ENCODE measurements at places on chromosomes 7 and 10.

GRCh38 chr10:17116193-17116592 lies 13.4 kb downstream of the CUBN start:
- no peak for DNase-seq

DNA sequence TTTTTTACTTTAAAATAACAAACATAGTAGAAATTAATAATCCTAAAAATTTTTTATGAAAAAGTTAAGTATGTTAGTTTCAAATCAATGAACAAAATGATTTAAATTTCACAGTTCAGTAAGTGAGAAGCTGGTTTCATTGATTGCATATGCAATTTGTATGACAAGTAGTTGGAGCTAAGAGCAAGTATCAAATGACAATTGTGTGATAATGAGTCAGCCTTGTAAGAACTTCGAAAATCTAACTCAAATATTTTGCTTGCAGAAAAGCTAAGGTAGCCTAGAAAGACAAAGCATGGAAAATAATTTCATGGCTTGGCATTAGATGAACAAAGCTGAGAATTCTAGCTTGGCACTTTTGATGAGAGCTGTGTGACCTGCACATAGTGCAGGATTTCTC lies 111.5 kb downstream of the HDAC9 start:
- no peak for DNase-seq

DNA sequence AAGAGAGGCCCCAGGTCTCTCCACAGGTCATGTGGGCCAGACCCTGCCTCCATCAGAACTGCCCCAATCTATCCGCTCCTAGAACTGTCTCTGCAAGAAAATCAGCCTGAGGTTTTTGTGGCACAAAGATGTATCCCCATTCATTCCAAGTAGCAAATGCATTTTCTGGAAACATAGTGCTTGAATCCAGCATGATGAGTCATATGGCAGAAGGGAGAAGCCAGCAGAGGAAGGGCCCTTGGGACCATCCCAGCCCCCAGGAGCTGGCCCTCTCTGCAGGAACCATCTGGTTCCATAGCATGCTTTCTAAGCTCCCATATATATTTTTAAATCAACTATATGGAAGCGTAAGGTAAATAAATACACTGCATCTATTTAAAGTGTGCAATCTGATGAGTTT lies 563.2 kb downstream of the GALNT17 start:
- no peak for DNase-seq

DNA sequence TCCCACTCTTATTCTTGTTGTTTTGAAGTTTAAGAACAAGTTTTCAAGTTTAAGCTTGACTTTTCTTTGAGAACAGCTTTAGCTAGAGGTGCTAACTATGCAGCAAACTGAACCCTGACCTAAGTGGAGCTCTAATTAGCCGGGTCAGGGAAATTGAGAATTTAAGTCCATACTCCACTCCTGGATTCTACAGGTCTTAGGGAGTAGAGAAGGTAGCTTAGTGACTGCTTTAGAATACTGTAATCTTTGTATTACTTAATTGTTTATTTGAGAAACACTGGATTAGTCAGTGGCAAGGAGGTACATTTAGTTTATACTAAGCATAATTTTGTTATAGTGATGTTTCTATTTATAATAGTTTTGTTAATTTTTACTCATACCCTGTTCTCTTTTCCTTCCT lies 74.6 kb upstream of the STRIP2 start:
- no peak for DNase-seq

DNA sequence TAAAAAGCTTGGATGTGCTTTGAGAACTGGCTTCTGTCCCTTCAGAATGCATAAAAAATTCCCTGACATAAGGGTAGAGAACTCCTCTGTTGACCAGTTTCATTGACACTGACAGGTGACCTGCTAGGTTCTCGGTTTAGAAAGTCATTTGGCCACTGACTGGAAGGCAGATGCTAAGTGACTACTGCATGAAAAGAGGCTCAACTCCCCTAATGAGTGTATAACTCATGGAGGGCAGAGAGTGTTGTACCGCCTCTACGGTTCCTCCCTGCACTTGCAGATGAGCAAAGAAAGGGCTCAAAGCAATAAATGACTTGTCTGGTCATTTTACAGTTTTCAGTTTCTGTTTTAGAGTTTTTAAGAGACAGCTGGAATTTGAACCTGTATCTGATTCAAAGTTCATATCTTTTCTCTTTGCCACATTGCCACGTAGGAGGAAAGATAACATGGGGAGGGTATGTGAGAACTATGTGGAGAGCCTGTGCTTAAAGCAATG lies 2.9 kb upstream of the FGL2 start:
- DNase-seq = no peak

GRCh38 chr7:138755842-138756590 lies 41.8 kb upstream of the TMEM213 start:
- no peak for DNase-seq

DNA sequence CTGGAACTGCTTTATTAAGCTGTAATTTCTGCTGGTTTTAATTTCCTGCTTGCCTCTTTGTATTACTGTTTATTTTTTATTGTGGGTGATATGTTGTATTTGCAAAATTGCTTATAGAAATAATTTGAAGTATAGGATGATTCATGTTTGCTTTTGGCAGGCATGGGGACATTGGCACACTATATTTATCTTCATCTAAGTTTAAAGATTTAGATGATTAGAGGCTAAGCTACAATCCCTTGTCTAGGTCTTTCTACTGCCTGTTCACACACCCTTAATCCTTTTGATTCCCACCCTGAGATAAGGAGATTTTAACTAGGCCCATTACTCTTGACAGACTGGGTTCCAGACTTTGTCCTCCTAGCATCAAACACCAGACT lies 182.8 kb upstream of the KAT6B start:
- DNase-seq = no peak

DNA sequence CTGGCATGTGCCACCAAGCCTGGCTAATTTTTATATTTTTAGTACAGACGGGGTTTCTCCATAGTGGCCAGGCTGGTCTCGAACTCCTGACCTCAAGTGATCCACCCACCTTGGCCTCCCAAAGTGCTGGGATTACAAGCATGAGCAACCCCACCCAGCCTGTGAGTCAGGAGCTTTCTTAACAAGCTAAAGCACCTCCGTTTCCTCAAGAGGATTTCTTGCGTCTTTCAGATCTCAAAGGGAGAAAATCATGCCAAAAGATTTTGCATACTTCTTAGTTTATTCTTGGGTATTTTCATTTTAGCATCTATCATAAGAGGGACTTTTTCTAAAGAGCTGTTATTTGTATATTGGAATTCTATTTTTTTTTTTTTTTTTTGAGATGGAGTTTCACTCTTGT lies 47.9 kb upstream of the FOXK1 start:
- no peak for DNase-seq

DNA sequence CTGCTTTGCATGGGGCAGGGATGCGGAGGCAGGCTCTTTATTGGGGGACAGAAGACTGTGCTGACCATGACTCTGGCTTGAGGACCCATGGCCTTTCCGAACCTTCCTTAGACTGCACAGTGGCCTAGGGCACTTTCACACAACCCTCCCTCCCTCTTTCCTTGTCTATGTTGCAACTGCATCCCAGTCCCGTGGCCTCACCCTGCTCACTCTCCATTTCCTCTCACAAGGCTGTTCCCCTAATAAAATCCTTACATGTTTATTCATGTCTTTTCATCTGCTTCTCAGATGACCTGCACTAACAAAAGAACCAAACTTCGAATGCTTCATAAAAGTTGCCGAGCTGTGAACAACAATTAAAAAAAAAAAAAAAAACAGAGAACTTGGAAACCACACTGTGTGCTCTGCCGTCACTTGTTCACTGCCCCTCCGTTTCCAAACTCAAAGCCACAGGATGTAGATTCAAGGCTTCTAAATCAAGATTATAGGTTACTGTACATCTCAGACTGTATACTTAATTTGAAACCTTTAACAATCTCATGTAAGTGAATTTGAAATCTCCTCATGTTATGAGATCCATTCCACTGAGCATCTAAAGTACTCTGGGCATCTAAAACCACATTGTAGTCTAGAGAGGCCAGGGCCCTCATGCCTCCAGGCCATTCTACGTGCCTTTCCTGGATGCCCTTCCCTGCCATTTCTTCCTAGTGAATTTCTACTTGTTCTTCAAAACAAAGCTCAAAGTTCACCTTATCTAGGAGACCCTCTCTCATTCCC lies 265.9 kb downstream of the SNX13 start:
- no peak for DNase-seq

- DNase-seq = no peak
These were observed 29.9 kb downstream of the SPDYE6 start for GRCh38 chr7:102326157-102326889.

GRCh38 chr7:28748933-28749584 lies 209.1 kb downstream of the TRIL start:
- no peak for DNase-seq

DNA sequence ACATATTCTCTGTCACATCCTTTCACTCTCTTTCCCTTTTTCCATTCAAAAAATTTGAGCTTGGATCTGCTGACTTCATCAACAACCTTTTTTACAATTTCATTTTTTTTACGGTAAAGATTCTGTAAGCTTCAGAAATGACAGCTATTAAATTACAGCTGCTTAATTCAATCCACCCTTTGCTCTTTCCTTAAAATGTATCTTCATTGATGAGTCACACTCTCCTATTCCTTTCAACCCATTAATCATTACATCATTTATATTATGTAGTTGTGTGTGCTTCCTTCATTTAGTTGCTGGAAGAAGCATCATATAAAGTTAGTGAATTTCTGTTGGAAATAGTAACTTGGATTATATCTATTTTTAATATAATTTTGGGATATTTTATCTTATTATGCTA lies 67.1 kb upstream of the MAGI2 start:
- no peak for DNase-seq

- no peak for DNase-seq
These were observed 184.9 kb upstream of the ADCY1 start for GRCh38 chr7:45389073-45389872.

DNA sequence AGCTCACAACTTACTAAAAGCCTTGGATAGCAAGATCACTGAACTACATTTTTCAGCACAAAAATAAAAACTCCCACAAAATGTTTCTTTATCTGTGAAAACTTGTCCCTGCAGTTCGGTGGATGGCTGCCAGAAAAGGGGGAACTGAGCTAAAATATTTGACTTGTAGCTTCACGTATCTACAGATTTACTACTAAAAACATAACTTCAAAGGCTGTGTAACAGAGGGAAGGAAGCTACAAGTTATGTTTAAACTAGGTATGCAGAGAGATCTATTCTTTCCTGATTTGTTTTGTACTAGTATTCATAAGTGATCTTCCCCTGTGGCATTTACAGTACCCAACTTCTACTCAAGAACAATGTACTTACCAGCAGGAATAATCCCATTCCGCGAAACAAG lies 25.1 kb downstream of the SGCE start:
- no peak for DNase-seq

- DNase-seq = no peak
These were observed 56.8 kb upstream of the LANCL2 start for GRCh38 chr7:55308186-55308929.

- DNase-seq = no peak
These were observed at the start of gene CDK5 for GRCh38 chr7:151057506-151057988. Gene CDK5 (minus strand): TSS chr7:151057897. CDS start chr7:151057848, 49 bp downstream.

DNA sequence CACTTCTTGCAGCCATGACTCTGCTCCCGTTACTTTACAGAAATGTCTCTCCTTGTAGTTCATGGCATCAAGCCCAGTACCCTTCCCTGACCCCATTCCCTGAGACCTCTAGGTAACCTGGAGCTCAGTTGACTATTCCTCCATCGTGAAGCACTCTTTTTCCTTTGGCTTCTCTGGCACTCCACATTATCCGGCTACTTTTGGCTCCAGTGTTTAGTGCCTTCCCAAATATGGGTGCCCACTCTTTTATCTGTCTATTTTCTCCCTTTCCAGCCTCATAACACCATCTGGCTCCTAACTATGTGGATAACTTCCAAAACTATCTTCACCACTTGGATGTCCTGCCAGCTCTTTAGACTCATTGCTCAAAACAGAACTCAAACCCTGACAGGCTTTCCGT lies 744.7 kb upstream of the GALNT17 start:
- no peak for DNase-seq

DNA sequence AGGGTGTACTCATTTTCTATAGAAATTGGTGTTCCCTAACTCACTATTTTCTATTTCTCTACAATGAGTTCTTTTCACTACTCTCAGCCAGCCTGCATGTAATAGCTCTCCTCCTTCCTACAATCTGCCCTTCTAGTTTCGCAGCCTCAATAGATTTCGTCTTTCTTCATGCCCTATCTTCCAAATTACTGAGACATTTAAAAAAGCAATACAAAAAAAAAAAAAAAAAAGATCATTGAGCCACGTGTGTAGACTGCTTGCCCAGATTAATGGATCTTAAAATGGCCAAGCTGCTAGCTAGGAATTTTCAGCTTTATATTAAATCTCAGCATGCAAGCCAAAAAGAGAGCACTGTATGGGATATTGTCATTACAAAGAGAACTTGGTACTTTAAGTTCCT lies 55.5 kb downstream of the ZNF277 start:
- DNase-seq = no peak

GRCh38 chr10:121312587-121312986 lies 285.7 kb downstream of the FGFR2 start:
- DNase-seq = no peak

GRCh38 chr10:71307469-71308085 lies 11.5 kb upstream of the SLC29A3 start:
- no peak for DNase-seq

GRCh38 chr7:136061433-136061832 lies 84.3 kb upstream of the MTPN start:
- no peak for DNase-seq

DNA sequence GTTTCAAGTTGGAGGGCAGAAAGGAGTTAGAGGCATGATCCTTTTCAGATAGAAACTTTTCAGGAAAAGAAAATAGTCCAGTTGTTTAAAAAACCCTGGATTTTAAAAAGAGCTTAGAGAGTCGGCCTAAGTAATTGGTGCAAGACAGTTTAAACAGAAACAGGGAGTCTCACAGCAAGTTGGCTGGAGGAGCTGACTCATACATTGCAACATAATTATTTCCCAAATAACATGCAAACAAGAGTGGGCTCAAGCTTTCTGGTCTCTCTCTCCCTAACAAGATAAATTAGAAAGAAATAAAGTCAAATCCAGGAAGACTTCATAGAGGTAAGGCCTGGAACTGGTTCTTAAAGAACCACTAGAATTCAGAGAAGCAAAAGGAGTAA lies 100.3 kb upstream of the AGBL3 start:
- DNase-seq = no peak

GRCh38 chr7:17680026-17680425 lies 260.3 kb downstream of the SNX13 start:
- DNase-seq = no peak

- DNase-seq = no peak
These were observed 348.4 kb upstream of the PODXL start for GRCh38 chr7:131904760-131905327.

GRCh38 chr7:130322615-130323014 lies 22.0 kb upstream of the CPA5 start:
- DNase-seq = no peak
